ENCODE measurements at places on chromosomes 3 and 15. TPM values are rescaled to one million over a fixed set of nuclear protein-coding genes. Genes with fewer than 3 reads are reported as not detected.

The SEC61A1 gene
- total RNA-seq = 469 TPM

The SLC51B gene
- not detected for total RNA-seq

The GRM2 gene
- not detected for total RNA-seq

The HTR3E gene
- not detected for total RNA-seq

The GOLGA8T gene
- total RNA-seq = not detected

The ITIH1 gene
- total RNA-seq = not detected

The ICE2 gene
- 17.0 TPM for total RNA-seq

The RHOV gene
- 0.12 TPM for total RNA-seq

The POLQ gene
- total RNA-seq = 11.7 TPM

The SAMMSON gene
- total RNA-seq = not detected

- DNase-seq = peak; percentile 20
These were observed 542 bp downstream of the INKA1 start for GRCh38 chr3:49803465-49804140.

- DNase-seq = no peak
These were observed 573.2 kb downstream of the DIPK2A start for GRCh38 chr3:144544871-144545270.

GRCh38 chr3:835096-835495 is 257.7 kb upstream of the CNTN6 start:
- no peak for DNase-seq

DNA sequence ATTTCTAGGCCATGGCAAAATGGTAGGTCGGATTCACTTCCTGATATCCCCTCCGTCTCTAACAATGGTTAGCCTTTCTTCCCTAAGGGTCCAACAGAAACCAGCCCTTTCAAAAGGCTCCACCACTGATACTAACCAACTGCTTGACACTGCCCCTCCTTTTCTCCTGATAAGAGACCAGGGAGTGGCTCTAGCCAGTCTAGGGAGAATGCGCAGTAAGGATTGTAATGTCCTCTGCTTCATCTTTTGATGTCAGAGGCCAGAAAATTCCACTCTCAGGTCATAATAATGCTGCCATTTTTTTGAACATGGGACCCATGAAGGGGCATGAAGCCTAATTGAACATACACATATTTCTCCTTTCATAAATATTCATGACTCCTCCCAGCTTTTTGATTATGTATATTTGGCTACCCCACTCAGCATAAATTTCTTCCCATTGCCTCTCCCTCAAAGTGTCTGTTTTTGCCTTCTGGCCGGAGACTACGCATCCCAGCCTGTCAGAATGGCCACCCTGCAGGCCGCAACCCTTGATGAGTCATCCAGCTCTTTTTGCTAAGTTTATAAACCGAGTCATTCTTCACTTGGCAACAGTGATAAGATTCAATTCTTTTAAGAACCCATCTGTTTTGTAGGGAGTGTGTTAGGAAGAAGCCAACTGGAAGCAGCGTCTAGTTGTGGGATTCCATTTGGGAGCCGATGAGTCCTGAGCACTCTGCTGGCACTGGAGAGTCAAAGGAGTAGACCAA is 189.0 kb upstream of the MCTP2 start:
- peak; percentile 78 for DNase-seq

DNA sequence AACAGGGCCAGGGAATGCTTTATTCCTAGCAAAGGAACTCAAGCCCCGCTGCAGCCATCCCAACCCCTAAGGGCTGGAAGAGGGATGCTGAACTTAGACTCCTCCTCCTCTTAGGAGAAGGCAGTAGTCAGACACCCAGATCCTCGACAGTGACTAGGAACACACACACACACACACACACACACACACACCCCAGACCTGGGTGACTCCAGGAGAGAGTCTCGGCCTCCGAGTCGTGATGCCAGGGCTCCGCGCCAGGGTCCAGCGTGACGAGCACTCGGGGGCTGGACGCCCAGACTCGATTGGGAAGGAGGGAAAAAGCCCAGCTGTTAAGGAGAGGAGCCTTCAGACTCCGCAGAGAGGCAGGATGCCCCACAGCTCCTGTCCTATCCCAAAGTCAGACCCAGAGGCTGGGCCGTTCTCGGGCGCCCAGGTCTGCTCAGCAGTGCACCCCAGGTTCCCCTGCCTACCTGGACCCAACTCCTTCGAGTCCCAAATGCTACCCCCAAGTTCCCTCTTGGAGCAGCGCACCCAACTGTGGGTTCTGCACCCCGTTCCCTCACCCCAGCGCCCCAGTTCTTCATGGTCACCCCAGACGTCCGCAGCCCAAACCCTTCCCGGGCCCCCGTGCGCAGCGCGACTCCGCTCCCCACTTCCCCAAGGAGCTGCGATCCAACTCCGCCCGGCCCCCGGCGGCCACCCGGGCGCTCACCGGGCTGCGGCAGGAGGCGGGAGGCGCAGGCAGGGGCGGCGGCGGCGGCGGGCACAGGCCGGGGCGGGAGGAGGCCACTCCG is 421 bp downstream of the BMF start:
- peak; percentile 72 for DNase-seq

DNA sequence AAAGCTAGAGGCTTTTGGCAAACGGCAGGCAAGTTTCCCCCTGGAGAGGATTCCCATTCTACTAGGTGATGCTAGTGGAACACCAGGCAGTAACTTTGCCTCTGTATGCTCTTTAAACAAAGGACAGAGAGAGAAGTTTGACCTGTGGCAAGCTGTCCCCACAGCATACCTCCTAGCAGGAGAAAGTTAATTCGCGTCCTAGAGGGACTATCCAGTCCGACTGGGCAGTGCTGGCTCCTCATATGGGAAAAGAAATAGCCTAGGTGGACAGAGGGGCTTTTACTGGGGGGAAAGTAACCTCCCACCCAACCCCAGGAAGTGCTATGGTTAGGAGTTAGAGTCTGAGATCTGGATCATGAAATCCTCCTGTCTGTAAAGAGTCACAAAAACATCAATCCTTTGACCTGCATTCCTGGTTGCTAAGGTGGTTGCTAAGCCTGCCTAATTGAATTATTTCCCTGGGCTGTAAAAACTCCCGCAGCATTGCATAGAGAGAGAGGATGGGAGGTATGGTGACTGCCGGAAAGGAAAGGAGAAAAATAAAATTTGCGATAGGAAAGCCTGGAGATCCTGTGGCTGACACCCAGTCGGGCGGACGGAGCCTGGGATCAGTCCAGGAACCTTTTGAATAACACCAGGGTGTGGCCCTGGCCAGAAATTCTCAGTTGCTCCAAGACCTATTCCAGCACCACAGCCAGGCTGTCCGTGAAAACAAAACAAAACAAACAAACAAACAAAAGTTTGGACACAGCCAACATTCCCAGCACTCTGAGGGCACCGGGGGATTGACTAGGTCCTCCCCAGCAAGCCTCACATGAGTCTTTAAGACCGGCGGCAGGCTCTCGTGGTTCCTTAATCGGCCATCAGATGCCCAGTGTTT is 67.7 kb upstream of the ATP11B start:
- DNase-seq = peak; percentile 67

DNA sequence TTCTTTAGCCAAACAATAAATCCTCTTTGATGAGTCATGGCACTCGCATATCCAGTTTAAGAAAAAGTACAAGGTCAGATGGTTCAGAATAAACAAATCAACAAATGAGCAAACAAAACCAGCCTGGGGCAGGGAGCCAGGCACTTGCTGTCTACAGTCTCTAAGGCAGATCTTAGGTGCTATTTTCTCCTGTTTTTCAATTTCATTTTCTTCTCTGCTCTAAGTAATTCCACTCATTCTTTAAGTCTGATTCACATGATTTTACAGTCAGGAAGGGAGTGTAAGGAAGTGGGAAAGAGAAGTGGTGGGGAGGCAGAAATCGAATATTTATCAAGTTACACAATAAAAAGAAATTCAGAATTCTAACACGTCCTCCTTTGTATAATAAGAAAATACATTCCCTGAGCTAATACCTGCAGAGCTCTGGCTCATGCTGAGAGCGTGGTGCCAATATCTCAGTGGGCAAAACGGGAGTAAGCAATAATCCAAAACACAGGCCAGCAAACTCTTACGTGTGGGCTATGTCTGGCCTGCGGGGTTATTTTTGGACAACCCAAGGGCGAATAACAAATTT is 298.6 kb downstream of the ADAMTS17 start:
- DNase-seq = peak; percentile 87

- DNase-seq = no peak
These were observed 7.5 kb downstream of the GORASP1 start for GRCh38 chr3:39099738-39100499.

DNA sequence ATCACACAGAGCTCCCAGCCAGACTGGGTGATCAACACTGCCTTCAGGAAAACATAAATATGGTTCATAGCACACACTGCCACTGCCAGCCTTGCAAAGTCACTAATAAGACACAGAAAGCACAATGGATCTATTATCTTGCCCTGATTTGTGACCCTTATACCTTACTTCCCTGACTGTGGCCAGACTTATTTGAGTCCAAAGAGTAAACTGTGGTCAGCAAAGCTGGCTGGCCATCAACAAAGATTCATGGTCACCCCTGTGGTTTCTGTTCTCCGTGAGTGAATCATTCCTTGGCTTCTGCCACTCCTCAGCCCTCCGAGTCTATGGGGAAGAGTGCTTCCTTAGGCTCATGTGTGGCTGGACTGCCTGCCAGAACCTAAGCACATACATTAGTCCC is 437.7 kb downstream of the RAP2B start:
- peak; percentile 95 for DNase-seq

GRCh38 chr15:32107477-32108080 is 77.3 kb downstream of the CHRNA7 start:
- DNase-seq = no peak

DNA sequence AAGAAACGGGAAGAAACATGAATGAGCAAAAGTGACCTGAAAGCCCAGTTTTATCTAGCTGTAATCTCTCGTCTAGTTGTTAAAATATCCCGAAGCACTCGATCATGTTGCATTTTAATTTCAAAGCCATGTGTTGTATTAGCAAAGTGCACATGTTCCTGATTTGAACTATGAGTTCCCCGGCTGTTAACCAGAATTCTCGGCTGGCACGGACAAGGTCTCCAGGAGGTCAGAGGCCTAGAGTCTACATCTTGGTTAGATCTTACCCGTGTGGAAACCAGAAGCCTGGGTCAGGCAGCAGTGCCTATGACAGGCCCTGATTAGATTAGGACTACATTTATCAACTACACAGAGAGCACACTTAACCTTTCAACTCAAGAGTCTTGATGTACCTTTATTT is 195.8 kb downstream of the CDIN1 start:
- DNase-seq = no peak

- DNase-seq = peak; percentile 42
These were observed 578.4 kb downstream of the ZIC1 start for GRCh38 chr3:147987549-147987948.

- DNase-seq = no peak
These were observed 76.9 kb upstream of the RGMA start for GRCh38 chr15:93165734-93166470.

DNA sequence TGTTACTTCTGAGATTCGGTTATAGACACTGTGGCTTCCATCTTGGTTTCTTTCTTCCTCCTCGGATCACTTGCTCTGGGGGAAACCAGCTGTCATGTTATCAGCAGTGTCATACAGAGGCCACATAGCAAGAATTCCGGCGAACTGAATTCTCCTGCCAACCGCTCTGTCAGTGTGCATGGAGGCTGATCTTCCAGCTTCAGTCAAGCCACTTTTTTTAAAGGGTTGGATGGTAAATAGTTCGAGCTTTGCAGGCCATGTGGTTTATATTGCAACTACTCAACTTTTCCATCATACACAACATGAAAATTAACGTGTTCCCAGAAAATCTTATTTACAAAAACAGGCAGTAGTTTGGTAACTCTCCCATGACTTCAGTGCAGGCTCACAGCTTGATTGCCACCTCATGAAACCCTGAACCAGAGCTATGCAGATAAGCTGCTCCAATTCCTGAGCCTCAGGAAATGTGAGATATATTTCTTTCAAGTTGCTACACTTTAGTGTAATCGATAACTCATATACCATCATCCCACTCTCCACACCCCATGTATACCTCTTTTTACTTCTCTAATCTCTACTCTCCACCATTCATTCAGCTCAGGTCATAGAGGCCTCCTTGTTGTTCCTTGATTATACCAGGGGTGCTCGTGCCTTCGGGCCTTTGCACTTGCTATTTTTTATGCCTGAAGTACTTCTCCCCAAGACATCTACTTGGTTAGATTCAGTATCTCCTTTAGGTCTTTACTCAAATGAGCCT is 7.2 kb downstream of the RPL22L1 start:
- DNase-seq = peak; percentile 14

GRCh38 chr15:77296773-77297337 is 123.0 kb downstream of the PEAK1 start:
- no peak for DNase-seq

DNA sequence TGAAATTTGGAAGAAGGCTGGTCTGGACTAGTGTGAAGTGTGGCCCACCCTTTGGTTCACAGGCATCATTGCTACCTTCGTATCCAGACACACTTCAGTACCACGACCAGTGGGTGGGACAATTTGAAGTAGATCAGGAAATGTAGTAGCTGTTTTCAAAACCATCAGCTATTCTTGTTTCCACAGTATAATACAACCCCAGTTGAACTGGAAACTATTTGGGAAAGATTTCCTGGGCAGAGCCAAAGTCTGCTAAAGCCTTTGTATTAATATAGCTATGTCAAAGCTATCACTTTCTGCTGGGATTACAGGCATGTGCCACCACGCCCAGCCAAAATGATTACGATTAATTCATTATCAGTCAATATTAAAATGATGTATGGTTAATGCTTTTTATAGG is 298.8 kb upstream of the RASGRP1 start:
- DNase-seq = no peak

DNA sequence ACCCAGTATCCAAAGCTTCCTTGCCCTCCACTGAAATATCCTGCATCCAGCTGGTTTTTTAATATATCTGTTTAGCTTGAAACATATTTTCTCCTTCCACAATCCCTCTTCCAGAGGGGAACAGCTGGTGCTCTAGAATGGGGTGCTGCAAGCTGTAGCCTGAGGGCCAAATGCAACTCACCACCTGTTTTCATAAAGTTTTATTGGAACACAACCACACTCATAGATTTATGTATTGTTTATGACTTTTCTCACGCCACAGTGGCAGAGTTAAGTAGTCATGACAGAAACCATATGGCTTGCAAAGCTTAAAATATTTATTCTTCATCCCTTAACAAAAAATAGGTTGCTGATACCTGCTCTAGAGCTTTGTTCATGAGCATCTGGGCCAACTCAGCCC is 298.7 kb downstream of the CLSTN2 start:
- peak; percentile 21 for DNase-seq

- no peak for DNase-seq
These were observed 399.6 kb upstream of the EPHA3 start for GRCh38 chr3:88707837-88708236.

GRCh38 chr3:36648241-36649034 is 115.9 kb downstream of the DCLK3 start:
- peak; percentile 90 for DNase-seq

DNA sequence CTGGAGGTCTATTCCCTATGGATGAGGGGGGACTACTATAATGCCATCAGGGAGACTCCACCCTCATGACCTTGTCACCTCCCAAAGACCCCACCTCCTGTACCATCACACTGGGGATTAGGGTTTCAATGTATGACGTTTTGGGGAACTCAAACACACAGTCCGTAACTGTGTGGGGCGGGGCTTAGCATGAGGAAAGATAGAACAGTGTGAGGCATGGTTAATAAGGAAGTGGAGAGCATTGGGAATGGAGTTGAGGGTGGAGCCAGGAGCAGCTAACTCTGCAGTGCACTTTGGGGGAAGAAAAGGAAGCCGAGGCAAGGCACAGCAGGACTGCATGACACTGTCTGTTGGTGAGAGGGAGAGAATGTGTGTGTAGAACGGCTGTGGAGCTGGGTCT is 90.9 kb upstream of the AGBL1 start:
- no peak for DNase-seq

GRCh38 chr3:145079436-145079835 is 1081.5 kb downstream of the PLOD2 start:
- no peak for DNase-seq
